NCI-H2081 (cell line): ENCODE measurements at places on chromosomes 11 and 22.

GRCh38 chr11:2891326-2892214 lies 6.0 kb upstream of the CDKN1C start:
- no peak for DNase-seq

GRCh38 chr11:69696749-69697468 lies 6.9 kb downstream of the FGF19 start:
- no peak for DNase-seq

DNA sequence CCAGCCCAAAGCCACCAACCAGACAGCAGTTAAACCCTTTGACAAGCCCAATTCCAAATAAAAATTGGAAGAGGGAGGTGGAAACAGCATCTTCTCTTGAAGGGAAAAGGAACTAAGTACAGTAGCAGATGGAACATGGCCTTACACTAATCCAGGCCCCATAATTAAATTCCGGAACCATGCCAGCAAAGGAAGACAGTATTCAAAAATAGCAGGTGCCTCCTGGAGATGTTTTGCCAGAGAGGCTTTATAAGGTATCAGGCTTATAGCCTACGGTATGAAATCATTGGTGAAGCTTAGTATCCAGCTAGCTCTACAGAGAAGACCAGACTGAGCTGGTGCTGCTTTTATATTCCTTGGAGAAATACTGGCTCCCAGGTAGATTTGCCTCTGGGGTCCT lies 344.1 kb upstream of the API5 start:
- DNase-seq, result no peak

DNA sequence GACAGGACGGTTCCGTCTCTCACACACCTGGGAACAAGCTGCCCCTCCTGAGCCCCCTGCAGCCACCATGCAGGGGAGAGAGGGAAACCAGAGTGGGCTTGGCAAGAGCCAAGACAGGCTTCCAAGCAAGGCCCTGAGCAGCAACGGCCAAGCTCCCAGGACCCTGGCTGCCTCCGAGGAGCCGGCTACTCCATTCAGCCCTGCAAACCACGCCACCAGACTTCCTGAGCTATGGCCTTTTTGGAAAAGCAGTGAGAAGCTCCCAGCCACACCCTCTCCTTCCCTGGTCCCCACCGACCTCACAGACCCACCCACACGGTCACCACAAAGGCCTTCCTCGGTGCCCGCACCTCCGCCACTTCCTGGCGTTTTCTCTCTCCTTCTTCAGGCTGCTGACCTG lies 479.0 kb downstream of the BRD1 start:
- no peak for DNase-seq

- no peak for DNase-seq
Measured at GRCh38 chr11:75840522-75840921, 25.5 kb downstream of the UVRAG start.

DNA sequence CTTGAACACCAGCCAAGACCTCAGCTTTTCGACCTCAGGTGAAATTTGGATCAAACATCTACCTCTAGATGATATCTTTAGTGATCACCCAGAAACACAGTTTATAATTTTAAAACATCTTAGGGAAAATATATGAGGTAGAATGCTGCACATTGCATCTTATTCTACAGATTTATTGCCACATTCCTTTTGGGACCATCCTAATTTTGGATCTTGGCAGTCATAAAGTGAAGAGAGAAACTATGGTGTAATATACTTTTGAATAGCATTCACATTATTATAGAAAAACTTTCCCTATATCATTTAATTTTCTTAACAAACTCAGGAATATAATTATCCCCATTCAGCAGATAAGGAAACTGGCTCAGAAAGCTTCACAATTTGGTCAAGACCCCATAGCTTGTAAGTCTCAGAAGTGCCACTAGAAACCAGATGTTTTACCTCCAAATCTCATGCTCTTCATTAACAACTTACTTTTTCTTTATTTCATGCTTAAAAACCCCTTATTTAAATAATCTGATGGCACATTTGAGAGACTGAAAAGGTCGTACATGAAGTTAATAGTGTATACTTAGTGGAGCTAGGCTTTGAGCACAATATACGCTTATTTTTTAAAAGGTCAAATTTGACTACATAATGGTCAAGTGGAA lies 199.2 kb upstream of the CTSC start:
- no peak for DNase-seq

DNA sequence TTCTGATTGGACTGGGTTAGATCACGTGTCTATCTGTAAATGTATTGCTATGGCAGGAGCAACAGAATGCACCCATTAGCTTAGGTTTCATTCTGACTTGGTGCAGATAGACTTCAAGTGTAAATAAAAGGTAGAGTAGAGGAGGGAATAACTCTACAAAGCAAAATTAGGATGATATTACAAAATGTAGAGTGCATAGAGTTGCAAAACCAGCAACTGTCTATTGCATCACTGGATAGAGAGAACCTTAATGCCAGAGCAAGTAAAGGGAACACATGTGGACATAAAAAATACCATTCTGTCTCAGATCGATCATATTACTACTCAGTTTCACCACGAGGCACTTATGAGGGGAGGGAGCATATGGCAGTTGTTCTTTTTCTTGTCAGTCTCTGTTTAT lies 22.0 kb upstream of the CAT start:
- DNase-seq, result no peak
